ENCODE measurements at places on chromosomes 1 and 21. TPM values are rescaled to one million over a fixed set of nuclear protein-coding genes. Genes with fewer than 3 reads are reported as not detected.

GRCh38 chr1:236150311-236150955 is 8.1 kb downstream of the GPR137B start:
- no peak for DNase-seq
- H3K27ac ChIP-seq: no peak overlapping the region
- peaks cover 2% of the 10 kb centered on the region for H3K4me1 ChIP-seq
- no peak overlapping the region for H3K4me3 ChIP-seq
- H3K36me3 ChIP-seq: no peaks in the 10 kb centered on the region

HUNK gene
- 0.02 TPM for total RNA-seq

DNA sequence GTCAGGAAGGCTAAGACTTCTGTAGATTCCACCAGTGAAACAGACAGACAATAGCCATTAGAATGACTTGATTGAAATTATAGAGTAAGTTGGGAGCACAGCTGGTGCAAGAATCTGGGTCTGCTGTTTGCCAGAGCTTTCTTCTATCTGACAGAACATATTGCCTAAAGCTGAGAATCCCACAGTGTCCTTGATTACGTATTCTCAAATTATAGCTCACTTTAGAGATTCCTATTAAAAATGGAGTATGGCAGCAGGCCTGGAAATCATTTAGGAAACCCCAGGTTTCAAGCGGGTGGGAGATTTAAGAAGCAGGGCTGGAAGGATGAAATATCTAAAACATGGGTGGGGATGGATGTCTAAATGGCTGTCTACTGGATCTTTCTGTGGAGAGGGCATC is 639.7 kb upstream of the CXADR start:
- no peak overlapping the region for H3K27ac ChIP-seq
- no peak for DNase-seq
- H3K27me3 ChIP-seq: no peaks in the 10 kb centered on the region
- H3K36me3 ChIP-seq: no peaks in the 10 kb centered on the region
- H3K4me1 ChIP-seq: no peaks in the 10 kb centered on the region

DNA sequence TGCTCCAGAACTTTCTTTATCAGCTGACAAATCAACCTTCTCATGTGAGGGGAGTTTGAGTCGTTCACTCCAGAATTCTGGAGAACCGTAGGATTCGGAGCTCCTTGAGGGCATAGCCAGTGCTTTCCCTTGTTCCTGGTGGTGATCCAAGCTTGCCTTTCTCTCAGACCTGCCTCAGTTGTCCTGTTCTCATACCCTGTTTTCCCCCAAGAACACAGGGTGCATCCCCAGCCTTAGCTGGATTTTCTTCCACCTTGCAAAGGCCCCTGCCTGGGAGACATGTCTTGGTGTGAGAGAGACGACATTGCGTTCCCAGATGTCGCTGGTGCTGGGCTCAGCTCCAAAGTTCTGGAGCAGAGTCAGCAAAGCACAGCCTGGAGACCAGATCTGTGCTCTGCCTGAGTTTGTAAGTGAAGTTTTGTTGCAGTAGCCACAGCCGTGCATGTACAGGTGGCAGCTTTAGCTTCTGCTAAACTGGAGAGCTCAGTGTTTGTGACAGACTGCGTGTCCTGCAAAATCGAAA is 40.0 kb downstream of the ABCG1 start:
- peaks cover 13% of the 10 kb centered on the region for H3K4me1 ChIP-seq
- H3K27ac ChIP-seq: no peak overlapping the region
- H3K4me3 ChIP-seq: no peak overlapping the region
- no peaks in the 10 kb centered on the region for H3K27me3 ChIP-seq
- no peaks in the 10 kb centered on the region for H3K36me3 ChIP-seq
- DNase-seq: no peak

- peak overlapping the region; percentile 99 for H3K27ac ChIP-seq
- H3K36me3 ChIP-seq: no peaks in the 10 kb centered on the region
- DNase-seq: peak; percentile 35
Observed at GRCh38 chr1:171743081-171743870, 1.4 kb upstream of the VAMP4 start.

GRCh38 chr1:225347123-225347683 is 80.6 kb downstream of the LBR start:
- no peak overlapping the region for H3K4me3 ChIP-seq
- no peak overlapping the region for H3K27ac ChIP-seq

GRCh38 chr1:222071387-222071786 is 329.5 kb upstream of the DUSP10 start:
- H3K27ac ChIP-seq: no peak overlapping the region
- no peaks in the 10 kb centered on the region for H3K27me3 ChIP-seq
- no peaks in the 10 kb centered on the region for H3K36me3 ChIP-seq
- DNase-seq: no peak
- no peak overlapping the region for H3K4me3 ChIP-seq

MPL gene
- total RNA-seq: not detected

CELA3B gene
- not detected for total RNA-seq

Data from activated CD4-positive, alpha-beta T cell treated with anti-CD3 and anti-CD28 coated beads for 36 hours (primary cell).